ENCODE measurements at places on chromosomes 12 and 14.

GRCh38 chr12:83665634-83666218, 979.0 kb downstream of the TMTC2 start:
- no peak for DNase-seq

DNA sequence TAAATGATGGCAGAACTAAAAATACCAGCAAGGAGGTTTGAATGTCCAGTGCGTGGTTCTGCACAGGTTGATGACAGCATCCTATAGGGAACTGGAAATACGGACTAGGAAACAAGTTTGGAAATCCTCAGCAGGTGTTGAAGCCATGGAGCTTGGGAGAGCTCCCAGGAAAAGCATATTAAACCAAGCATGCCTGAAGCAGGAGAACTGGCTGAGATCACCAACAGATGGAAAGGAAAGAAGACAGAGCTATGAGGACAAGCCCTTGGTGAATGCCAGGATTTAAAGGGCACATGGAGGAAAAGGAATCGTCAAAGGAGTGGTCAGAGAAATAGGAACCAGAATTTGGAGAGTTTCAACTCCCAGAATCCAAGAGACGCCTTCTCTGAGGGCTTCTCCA, 21.2 kb upstream of the ELK3 start:
- no peak for DNase-seq

GRCh38 chr12:130925666-130926015, 28.1 kb upstream of the ADGRD1 start:
- DNase-seq = no peak

- DNase-seq = no peak
These were observed 133.2 kb downstream of the ANO4 start for GRCh38 chr12:100927826-100928225.

DNA sequence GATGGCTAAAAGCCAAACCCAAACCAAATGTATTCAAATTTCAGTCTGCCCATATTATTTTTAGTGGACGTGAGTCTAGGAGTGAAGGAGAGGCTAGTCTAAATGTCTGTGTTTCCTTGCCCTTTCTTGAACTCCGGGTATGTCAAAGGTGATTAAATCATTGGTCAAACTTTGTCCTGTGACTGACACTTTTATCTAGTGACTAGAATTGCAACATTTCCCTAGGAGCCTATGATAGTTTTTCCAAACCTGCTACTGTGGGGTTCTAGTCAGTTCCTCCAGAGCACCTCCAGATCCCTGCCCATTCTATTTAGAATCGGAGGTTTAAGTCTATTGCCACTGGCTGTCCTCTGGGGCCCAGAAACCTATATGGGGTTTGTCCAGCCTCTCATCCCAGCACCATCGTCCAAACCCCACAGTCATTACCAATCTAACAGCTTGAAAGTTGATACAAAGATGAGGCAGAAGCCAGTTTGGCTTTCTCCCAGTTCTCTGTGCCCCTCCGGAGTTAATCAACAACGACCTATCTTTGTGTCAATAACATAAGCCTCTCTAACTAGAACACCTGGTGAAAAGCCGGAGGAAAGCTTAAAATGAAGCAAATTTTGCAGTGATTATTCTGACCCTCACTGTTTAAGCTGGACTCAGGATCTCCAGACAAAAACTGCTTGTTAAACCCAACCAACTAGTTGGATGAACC, 306.7 kb downstream of the ZFP36L1 start:
- DNase-seq = no peak

GRCh38 chr12:2323532-2324255, 270.9 kb downstream of the CACNA1C start:
- DNase-seq = no peak

- DNase-seq = no peak
These were observed 354.9 kb downstream of the DIO2 start for GRCh38 chr14:79856381-79856780.

DNA sequence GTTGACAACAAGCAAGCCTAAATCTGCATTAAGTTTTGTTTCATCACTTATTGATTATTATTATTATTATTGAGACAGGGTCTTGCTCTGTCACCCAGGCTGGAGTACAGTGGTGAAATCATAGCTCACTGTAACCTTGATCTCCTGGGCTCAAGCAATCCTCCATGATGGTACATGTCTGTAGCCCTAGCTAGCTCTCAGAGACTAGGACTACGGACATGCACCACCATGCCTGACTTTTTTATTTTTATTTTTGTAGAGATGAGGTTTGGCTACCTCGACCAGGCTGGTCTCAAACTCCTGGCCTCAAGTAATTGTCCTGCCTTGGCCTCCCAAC, 35.7 kb upstream of the STK38L start:
- DNase-seq = no peak

DNA sequence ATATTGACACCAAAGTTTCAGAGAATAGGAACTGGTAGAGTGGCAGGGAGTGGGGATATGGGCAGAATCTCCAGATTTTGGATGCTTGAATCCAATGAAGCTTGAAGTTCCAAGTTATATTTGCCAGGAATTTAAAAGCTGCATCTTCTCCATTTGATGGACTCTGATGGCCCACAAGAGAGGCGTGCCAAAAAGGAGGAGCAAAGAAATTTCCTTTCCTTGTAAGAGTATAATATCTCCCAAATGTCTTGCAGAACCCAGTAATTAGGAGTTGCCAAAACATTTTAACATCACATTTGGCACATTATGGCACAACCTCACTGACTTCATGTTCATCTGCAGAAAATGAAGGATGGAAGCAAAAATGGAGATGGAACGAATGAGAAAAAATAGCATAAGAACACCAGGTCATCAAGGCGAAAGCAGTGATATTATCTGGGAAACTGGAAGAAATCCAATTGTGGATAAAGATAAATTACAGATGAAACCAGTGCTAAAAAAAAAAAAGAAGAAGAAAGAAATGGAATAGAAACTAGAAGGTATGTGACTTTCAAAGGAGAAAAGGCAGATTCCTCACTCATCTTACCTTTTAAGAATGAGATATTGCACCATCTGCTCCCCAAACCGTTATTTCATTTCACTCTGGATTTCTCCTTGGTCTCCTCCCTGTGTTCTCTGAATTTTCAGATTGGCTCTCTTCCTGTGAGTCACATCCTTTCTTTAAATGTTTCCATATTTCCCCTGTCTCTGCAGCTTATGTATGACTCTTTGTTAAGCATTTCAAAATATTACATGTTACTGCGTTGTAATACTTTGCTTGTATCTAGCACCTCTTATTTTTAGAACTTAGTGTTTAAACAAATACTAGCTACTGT, 13.5 kb upstream of the FLRT2 start:
- DNase-seq = no peak

GRCh38 chr14:99792210-99792535, 1.0 kb upstream of the EML1 start:
- DNase-seq = no peak

- DNase-seq = no peak
These were observed 75.8 kb downstream of the FRMD6 start for GRCh38 chr14:51727526-51727925.
